ENCODE measurements at places on chromosomes 11 and 22.

- no peak for DNase-seq
Measured at GRCh38 chr22:25383278-25383820, 163.9 kb downstream of the CRYBB2 start.

DNA sequence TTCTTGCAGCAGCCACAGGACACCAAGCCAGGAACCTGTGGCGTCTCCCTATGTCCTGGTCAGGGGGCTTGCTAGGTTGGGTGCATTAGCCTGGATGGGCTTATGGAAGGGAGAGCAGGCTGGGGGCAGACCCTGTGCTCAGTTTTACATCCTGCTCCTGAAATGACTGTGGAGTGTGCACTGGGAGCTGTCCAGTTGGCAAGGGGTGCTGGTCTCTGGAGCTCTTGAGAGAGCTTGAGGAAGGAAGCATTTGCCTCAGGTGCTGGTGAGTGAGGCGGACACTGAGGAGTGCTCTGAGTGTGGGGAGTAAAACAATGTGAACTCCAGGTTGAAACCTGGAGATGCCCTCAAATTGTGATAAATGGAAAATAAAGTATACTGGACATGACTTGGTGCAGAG is 3.4 kb downstream of the SCGB1D4 start:
- DNase-seq = no peak

GRCh38 chr11:3189196-3189843 is 24.2 kb upstream of the OSBPL5 start:
- DNase-seq = no peak

GRCh38 chr11:32829680-32830412 is at the start of gene PRRG4:
PRRG4 (plus strand) TSS chr11:32829927; CDS start chr11:32830530, 603 bp downstream.
- peak; percentile 37 for DNase-seq

- no peak for DNase-seq
Measured at GRCh38 chr11:117127171-117127901, 16.8 kb upstream of the PAFAH1B2 start.
